NCI-H446 treated with DMSO at 0.1 percent for 48 hours (cell line): ENCODE measurements at places on chromosomes 12 and 14.

GRCh38 chr12:7219599-7220243 lies 30.2 kb downstream of the PEX5 start:
- DNase-seq, result peak; percentile 18

GRCh38 chr12:30980955-30981662 lies 54.6 kb downstream of the TSPAN11 start:
- no peak for DNase-seq

GRCh38 chr14:74765721-74766120 lies 2.6 kb downstream of the YLPM1 start:
- DNase-seq, result no peak

- no peak for DNase-seq
Measured at GRCh38 chr12:13253966-13254760, 57.6 kb downstream of the EMP1 start.

GRCh38 chr12:59499774-59500173 lies 96.1 kb upstream of the SLC16A7 start:
- DNase-seq, result no peak

- DNase-seq, result no peak
Measured at GRCh38 chr12:132718644-132719043, 8.0 kb downstream of the PGAM5 start.

DNA sequence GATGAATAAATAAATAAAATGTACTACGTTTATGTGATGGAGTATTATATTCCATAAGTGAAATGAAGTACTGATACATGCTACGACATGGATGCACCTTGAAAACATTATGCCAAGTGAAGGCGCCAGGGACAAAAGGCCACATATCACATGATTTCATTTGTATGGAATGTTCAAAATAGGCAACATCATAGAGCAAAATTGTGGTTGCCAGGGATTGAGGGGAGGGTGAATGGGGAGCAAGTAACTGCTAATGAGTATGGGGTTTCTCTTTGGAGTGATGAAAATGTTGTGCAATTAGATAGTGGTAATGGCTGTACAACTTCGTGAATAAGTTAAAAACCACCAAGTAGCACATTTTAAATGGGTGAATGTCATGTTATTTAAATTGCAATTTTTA lies 132.8 kb downstream of the SLC38A4 start:
- no peak for DNase-seq

DNA sequence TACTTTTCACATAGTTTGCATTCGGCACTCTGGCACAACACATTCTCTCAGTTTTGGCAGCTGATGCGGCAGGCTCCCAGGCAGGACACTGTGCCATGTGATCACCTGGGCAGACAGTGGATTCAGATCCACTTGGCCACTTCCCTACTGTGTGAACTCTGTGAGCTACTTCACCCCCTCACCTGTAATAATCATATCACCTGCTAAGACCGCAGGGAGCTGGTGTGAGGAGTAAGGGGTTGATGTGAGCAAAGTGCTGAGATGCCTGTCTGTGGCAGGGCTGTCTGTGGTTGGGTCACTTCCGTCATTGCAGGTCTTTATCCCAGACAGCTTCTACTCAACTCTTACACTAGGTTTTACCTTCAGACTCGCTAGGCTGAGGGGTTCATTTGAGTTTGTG lies 50.4 kb upstream of the AMN start:
- DNase-seq, result no peak

GRCh38 chr14:53619691-53620231 lies 336.9 kb downstream of the BMP4 start:
- DNase-seq, result no peak

GRCh38 chr14:104195361-104195760 lies 57.0 kb downstream of the KIF26A start:
- DNase-seq, result no peak

GRCh38 chr14:52240623-52241022 lies 26.9 kb upstream of the PTGDR start:
- DNase-seq, result no peak

GRCh38 chr14:52131640-52132320 lies 62.9 kb upstream of the NID2 start:
- peak; percentile 52 for DNase-seq

DNA sequence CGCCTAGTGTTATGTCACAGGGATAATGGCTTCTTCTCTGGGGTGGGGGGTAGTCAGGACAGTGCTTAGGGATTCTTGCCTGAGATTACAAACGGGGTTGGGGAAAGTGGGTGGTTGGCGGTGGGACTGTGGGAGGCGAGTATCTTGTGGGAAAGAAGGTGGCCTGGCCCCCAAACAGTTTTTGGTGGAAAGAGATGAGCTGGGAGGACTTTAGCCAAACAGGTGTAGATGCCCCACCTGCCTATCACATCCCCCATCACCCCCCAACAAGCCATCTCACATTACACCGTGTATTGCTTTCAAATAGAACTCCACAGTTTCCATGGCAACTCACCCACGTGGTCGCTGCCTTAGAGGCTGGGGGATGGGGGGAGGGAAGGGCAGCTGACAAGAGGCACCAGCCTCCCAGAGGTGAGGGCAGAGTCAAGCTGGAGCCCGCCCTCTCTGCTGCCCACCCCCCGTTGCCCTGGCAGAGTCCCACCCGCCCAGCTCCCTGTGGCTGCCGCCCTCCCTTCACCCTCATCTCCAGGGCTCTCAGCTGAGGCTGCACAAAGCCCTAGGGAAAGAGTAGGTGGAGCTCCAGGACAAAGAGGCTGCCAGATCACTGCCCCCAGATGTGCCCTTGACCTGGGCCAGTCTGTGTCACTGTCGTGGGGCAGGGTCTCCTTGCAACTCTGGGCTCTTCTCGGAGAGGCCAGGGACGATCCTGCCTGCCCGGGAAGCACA lies 98.3 kb downstream of the LRRC74A start:
- DNase-seq, result peak; percentile 38

GRCh38 chr14:59961518-59962062 lies 41.6 kb downstream of the LRRC9 start:
- no peak for DNase-seq

DNA sequence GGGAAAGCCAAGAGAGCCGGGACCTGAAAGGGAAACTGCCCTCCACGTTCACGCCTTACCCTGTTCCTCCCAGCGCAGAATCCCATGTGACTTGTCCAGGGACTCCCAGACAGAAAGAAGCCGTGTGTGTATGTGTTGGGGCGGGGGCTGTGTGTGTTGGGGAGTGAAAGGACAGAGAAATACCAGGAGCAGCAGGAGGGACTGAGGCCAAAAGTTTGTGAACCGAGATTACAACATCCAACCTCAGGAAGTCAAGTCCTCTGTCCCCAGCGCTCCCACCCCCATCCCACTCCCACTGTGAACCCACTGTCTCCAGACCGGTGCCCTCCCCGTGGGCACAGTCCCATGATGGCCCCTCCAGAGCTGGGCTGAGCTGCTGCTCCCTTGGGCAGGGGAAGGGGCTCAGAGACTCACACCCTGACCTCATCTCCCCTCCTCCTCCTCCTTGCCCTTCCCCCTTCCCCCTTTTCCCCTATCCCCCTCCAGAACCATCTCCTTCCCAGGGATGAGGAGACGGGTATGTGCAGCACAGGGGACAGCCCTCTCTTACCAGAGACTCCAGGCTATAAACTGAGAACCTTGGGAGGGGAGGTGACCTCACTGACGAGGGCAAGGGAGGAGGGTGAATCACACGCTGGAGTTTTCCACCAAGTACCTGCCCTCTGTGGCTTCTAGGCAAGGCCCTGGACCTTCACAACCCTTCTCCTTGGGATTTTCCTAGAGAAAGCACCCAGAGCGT lies at the start of gene SLC6A12:
Gene SLC6A12, minus strand, starts transcription at position 155 of the 739 bp plus-strand sequence. CDS start 4,171 bp downstream, outside the sequence.
- no peak for DNase-seq

- no peak for DNase-seq
Measured at GRCh38 chr12:78864870-78865463, 393 bp downstream of the SYT1 start.

DNA sequence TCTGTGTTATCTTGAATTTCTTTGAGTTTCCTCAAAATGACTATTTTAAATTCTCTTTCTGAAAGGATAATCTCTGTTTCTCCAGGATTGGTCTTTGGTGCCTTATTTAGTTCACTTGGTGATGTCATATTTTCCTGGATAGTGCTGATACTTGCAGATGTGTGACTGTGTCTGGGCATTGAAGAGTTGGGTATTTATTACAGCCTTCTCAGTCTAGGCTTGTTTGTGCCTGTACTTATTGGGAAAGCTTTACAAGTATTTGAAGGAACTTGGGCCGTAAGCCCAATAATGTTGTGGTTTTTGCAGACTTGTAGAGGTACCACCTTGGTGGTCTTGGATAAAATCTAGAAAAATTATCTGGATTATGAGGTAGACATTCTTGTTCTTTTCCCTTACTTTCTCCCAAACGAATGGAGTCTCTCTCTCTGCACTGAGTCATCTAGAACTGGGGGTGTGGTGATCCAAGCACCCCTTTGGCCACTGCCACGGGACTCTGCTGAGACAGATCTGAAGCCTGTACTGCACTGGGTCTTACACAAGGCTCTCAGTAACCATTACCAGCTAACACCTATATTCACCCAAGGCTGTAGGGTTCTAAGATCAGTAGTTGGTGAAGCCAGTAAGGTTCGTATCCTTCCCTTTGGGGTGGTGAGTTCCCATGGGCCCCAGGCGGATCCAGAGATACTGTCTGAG lies 703.7 kb upstream of the MGAT4C start:
- DNase-seq, result no peak

DNA sequence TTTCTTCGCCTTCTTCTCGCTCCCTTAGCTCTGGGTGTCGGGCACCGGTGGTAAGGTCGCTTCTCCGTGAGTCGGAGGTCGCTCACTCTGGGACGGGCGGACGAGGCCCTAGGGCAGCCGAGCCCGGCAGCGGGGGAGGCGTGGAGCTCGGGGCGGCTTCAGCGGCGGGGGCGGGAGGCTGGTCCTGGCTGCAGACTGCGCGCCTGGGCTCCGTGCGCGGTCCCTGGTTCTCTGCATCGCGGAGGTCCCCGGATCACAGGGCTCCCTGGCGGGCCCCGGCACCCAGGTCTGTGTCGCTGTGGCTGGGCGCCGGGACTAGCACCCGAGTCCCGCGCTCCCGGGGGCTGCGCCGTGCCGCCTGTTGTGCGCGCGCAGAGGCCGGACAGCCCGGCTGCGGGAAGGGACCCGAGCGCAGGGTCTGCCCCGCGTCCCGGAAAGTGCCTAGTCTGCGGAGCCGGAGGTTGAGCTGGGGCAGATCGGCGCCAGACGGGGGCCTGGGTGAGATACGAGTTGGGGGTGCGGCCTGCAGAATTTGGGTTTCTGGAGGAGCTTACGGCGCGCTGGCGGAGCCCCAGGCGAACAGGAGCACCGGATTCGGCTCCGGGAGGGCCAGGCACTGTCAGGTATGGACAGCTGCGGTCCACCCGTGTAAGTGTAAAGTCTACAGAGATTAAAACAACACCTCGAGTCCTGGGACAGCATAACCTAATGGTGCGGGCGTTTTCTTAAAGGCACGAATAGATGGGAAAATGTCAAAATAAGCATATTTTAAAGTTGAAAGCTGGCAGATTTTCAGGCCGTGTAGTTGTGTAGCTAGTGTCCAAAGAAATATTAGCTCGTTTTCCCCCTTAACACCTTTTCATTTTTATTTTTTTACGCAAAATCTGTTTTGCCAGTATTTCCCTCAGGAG lies 713 bp downstream of the FRMD6 start:
- DNase-seq, result peak; percentile 46

GRCh38 chr12:64459394-64459891 lies 7.5 kb downstream of the TBK1 start:
- DNase-seq, result no peak

DNA sequence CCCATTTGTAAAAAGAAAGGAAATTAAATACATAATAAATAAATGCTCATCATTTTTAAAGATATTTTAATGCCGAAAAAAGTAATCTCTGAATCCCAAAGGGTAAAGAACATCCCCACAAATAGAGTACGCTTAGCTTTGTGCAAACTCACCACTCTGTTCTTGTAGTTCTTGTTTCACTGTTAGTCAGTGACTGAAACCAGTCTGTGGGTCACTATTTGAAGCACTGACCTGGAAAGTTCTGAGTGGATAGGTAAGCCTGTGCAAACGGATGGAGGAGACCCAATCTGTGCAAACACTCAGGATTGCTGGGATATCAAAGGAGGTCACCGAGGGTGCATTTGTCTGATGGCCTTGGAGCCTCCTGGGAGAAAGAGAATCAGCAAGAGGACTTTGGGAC lies 68.1 kb upstream of the TSPAN11 start:
- DNase-seq, result no peak

DNA sequence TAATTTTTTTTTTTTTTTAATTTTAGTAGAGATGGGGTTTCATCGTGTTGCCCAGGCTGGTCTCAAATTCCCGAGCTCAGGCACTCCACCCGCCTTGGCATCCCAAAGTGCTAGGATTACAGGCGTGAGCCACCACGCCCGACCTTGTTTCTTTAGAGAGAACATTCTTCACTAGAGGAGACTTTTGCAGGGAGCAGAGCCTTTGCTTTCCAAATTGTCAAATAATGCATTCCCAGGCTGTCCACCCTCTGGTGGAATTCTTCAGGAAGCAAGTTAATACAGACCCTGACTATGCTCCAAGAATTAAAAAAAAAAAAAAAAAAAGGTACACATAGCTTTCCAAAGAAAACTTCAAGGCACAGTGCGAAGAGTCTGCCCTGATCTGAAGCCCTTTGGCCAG lies 6.8 kb downstream of the ALDH1L2 start:
- no peak for DNase-seq

DNA sequence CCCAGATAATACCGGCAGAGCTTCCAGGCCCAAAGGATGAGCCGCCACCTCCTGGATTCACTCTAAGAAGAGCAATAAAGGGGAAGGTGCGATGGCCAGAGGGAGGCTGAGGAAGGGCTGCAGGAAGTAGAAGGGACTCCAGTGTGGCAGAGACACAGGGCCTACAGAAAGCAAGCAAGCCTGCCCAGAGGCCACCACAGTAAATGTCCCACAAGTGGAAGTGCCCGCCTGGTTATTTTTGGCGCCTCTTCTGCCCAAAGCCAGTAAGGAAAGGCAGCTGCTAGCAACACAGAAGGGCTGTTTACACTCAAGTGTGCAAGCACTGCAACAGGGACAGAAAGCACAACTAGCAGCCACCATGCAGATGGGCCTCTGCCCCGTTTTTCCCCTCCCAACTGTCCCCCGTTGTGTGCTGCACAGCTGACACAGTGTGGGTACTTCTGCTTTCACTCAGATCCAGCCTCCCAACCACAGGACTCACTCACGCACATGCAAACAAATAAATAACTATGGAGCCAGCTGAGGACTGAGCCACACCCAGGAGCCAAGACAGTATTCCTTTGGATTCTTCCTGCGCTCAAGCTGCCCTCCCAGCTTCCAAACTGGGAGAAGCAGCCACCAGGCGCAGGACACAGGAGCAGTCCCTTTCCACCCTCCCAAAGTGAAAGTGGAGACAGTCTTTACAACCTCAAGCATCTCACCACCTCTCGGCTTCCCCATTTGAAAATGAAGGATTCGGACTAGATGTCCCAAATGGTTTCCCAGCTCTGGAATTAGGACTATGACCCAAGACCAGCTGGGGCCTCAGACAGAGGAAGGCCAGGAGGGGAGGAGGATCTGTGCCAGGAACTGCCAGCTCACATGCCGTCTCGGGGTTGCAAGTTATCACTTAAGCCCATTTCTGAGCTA lies 40.0 kb upstream of the PNMA1 start:
- no peak for DNase-seq

GRCh38 chr14:68292441-68293215 lies 473.0 kb downstream of the RAD51B start:
- no peak for DNase-seq

DNA sequence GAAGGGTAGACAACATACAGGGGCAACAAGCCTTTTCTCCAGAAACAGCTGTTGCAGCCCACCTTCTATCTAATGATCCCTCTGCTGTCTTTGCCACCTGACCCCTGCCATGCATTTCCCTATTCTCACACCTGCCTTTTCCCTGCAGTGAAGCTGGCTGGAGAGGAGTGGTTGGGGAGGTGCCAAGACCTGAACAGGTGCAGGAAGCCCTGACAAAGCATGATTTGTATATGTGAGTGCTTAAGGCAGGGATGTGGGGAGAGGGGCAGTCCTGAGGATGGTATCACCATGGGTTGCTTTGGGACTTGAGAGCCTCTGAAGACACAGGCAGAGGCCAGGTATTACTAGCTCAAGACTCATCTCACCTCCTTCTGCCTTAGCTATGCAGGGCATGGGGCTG lies 2.9 kb upstream of the PFDN5 start:
- DNase-seq, result no peak
